ENCODE measurements at places on chromosomes 13 and 19.

DNA sequence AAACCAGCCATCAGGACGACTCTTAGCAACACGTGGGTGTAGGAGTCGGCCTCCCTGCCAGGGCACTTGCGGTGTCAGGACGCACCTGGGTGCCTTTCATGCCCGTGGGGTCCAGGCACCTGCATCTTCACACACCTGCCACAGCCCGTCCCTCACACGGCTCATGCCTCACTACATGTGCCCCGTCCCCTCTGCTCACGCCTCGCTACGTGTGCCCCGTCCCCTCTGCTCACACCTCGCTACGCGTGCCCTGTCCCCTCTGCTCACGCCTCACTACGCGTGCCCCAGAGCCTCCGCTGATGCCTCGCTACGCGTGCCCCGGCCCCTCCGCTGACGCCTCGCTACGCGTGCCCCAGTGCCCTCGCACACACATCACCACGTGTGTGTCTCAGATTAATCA, 58.0 kb upstream of the F7 start:
- no peak for DNase-seq

GRCh38 chr19:45056831-45057230, 18.0 kb downstream of the CLASRP start:
- no peak for DNase-seq

DNA sequence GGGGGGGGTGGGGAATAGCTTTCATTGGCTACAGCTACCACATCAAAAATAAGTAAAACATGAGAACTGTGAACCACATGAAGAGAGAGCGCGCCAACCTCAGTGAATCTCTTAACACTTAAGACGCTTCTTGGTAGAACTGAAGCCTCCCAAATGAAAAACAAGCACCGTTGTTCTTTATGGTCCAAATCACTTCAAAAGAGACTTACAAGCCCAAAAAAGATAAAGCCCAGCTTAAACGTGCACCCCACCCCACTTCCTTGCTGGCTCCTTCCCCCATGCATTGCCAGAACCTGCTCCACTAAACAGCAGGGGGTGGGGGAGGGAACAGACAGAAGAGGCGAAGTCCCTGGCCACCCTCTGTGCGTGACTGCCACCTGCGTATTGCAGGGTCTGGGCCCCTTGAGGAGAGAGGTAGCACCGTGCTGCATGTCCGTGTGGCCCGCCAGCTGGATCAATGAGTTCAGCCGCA, 479.1 kb downstream of the FOXO1 start:
- DNase-seq = no peak

- no peak for DNase-seq
Observed at GRCh38 chr19:13064092-13064489, 38.6 kb downstream of the LYL1 start.

- no peak for DNase-seq
Observed at GRCh38 chr13:67221630-67222226, 8.4 kb downstream of the PCDH9 start.

DNA sequence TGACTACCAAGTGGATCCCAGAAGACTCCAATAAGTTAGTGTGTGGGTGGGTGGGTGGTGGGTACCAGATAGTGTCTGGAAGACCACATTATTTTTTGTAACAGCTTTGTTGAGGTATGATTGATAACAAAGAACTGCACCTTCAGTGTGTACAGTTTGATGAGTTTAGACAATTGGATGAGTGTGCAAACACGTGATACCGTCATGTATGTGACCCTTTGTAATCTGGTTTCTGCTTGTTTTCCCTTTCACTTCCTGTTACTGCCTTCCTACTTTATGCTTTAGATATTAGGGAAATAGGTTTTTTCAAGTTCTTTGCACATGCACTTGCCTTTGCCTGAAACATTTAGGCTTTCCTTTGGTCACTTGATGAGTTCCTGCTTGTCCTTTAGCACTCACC, 8.5 kb downstream of the RPL21 start:
- no peak for DNase-seq
